ENCODE measurements at places on chromosomes 1 and 21. TPM values are rescaled to one million over a fixed set of nuclear protein-coding genes. Genes with fewer than 3 reads are reported as not detected.

Gene NEK2
- 93.3 TPM for total RNA-seq

- no peak overlapping the region for H3K27ac ChIP-seq
- H3K4me1 ChIP-seq: peaks cover 7% of the 10 kb centered on the region
- no peaks in the 10 kb centered on the region for H3K36me3 ChIP-seq
- no peak overlapping the region for H3K4me3 ChIP-seq
Measured at GRCh38 chr1:175708787-175709186, 34.6 kb downstream of the TNR start.

Gene GNG4
- total RNA-seq: 14.9 TPM

DNA sequence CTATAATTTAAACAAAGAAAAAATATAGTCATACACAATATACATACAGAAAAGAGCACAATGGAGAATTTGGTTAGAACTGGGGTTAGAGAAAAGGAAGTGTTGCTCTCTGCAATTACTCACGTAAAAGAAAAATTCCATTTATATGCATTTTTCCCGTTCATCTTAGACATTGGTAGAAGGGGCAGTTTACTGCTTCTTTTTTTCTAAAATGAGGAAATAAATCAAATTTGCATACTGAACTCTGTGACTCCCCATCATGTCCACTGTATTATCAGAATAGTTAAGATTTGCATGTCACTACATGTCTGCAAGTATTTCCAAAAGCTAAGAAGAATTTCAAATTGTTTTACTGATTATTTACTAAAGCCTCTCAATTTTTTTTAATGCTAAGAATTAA is 44.1 kb upstream of the C1orf105 start:
- no peaks in the 10 kb centered on the region for H3K4me1 ChIP-seq
- no peak for DNase-seq
- no peak overlapping the region for H3K4me3 ChIP-seq
- H3K27ac ChIP-seq: no peak overlapping the region
- no peaks in the 10 kb centered on the region for H3K36me3 ChIP-seq

- peaks cover 16% of the 10 kb centered on the region for H3K27me3 ChIP-seq
- H3K27ac ChIP-seq: no peak overlapping the region
- DNase-seq: no peak
- H3K4me1 ChIP-seq: peaks cover 35% of the 10 kb centered on the region
Measured at GRCh38 chr1:182681568-182681912, 2.8 kb downstream of the RGS8 start.

GRCh38 chr1:41738475-41738874 is 180.2 kb downstream of the HIVEP3 start:
- peaks cover 11% of the 10 kb centered on the region for H3K4me1 ChIP-seq
- H3K27ac ChIP-seq: no peak overlapping the region
- H3K27me3 ChIP-seq: no peaks in the 10 kb centered on the region
- H3K4me3 ChIP-seq: no peak overlapping the region
- H3K36me3 ChIP-seq: no peaks in the 10 kb centered on the region

DNA sequence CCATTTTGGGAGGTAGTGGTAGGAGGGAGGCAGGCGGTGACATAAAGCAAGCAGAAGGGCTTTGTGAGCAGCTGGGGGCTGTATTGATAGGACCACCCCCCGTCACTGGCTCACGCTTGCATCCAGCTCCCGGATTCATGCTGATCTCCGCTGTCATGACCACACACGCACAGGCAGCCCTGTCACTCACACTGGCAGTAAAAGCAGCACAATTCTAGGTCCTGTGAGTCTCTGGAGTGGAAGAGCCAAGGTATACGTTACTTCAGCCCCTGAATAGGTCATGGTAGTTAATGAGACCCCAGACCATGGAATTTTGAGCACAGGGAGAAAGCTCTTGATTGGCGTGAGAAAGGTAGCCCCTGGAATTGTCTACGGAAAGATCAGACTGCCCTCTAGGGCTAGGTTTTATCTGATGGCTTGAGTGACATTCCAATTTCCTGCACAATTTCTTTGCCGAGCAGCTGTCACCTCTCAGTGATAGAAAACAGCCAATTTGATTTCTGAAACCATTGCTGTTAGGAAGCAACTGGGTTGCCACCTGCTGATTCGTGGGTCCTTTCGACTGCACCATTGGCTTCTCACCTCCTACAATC is 5.4 kb downstream of the OR2B11 start:
- H3K4me3 ChIP-seq: no peak overlapping the region
- peak; percentile 13 for DNase-seq
- H3K36me3 ChIP-seq: no peaks in the 10 kb centered on the region
- no peak overlapping the region for H3K27ac ChIP-seq
- no peaks in the 10 kb centered on the region for H3K27me3 ChIP-seq

- H3K27me3 ChIP-seq: no peaks in the 10 kb centered on the region
- peaks cover 34% of the 10 kb centered on the region for H3K4me1 ChIP-seq
- peak overlapping the region; percentile 93 for H3K27ac ChIP-seq
Measured at GRCh38 chr1:28915031-28915895, 894 bp downstream of the EPB41 start.

GRCh38 chr1:203320591-203321272 is 15.4 kb downstream of the BTG2 start:
- peak; percentile 56 for DNase-seq
- H3K27me3 ChIP-seq: peaks cover 46% of the 10 kb centered on the region
- peaks cover 60% of the 10 kb centered on the region for H3K4me1 ChIP-seq
- no peak overlapping the region for H3K4me3 ChIP-seq
- no peak overlapping the region for H3K27ac ChIP-seq
- H3K36me3 ChIP-seq: no peaks in the 10 kb centered on the region

- no peak overlapping the region for H3K4me3 ChIP-seq
- peak; percentile 48 for DNase-seq
- no peaks in the 10 kb centered on the region for H3K27me3 ChIP-seq
- H3K4me1 ChIP-seq: no peaks in the 10 kb centered on the region
- no peaks in the 10 kb centered on the region for H3K36me3 ChIP-seq
Measured at GRCh38 chr1:44707959-44708831, 22.8 kb downstream of the RNU5D-1 start.

GRCh38 chr1:6414443-6414844 is 5.3 kb downstream of the HES2 start:
- no peak overlapping the region for H3K27ac ChIP-seq
- H3K4me3 ChIP-seq: no peak overlapping the region
- H3K36me3 ChIP-seq: no peaks in the 10 kb centered on the region
- H3K27me3 ChIP-seq: peaks cover 67% of the 10 kb centered on the region
- DNase-seq: peak; percentile 87

DNA sequence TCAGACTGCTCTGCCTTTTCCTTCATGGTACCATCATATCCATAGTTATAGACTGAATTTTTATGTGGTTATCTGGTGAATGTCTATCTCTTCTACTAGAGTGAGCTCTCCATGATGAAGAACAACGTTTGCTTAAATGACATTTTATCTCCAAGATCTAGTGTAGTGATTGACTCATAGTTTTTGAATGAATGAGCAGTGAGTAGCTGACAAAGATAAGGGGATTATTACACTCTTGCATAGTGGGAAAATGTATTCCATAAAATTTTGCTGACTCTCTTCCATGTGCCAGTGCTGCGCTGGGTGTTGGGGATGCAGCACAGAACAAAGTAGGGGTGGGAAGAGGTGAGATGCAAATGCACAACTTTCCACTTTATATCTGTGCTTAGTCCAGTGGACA is 147.7 kb downstream of the TGFB2 start:
- H3K4me3 ChIP-seq: no peak overlapping the region
- H3K27me3 ChIP-seq: no peaks in the 10 kb centered on the region
- H3K36me3 ChIP-seq: no peaks in the 10 kb centered on the region

DNA sequence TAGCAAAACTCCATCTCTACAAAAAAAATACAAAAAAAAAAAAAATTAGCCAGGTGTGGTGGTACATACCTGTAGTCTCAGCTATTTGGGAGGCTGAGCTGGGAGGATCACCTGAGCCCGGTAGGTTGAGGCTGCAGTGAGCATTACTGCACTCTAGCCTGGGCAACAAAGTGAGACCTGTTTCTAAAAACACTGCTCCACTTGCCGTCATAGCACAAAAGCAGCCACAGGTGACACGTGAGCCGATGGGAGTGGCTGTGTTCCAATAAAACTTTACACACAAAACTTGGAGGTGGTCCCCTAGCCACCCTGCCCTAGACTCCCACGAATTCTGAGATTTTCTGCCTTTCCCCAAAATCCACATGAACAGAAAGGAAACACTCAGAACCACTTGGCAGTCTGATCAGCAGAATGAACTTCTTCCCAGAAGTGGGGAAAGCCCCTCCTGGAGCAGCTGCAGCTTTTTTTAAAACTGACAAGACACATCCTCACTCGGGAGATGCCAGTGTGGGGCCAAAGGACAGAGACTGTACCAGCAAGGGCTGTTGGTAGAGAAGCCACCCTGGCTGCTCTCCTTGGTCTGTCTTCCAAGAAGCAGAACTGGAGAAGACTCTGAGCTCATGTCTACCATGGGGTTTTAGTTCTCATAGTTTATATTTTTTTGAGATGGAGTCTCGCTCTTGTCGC is 23.3 kb downstream of the PLEKHM2 start:
- no peaks in the 10 kb centered on the region for H3K36me3 ChIP-seq
- H3K4me3 ChIP-seq: no peak overlapping the region
- no peaks in the 10 kb centered on the region for H3K4me1 ChIP-seq
- no peaks in the 10 kb centered on the region for H3K27me3 ChIP-seq
- H3K27ac ChIP-seq: no peak overlapping the region

Gene CASQ2
- total RNA-seq: not detected
